ENCODE measurements at places on chromosomes 11 and 22.
A peak's percentile ranks its signal among the peaks of the same experiment; 100 is the strongest.

DNA sequence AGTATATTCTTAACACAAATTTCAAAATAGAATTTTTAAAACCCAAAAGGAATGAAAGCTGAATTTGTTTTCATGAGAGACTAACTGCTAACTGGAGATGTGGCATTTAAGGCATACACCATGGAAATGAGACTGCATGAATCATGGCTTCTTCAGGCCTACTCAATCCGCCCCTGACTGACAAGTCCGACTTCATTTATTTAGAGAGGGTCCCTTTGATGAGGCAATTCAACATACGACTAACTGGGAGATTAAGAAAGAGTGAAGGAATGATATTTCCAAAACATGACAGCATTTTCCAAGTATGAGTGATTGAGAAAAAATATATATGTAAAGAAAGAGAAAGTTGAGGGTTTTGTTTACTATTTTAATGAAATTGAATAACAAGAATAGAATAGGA lies 720.1 kb downstream of the DLG2 start:
- DNase-seq: no peak

DNA sequence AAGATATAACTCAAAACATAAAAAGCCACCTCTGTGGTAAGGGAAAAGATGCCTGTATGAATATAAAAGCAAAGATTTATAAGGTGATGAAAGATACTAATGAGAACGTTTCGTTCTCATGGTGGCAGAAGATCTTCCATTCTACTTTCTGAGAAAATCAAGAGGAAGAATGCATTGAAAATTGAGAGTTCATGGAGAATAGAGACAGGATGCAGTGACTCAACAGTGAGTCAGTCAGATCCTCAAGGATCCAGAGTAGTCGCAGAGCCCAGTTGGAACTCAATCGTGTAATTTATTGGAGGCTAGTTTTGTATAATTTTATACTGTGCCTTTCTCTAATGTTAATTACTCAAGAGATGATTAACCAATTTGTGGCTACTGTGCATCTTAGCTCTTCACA lies 73.3 kb downstream of the ENTHD1 start:
- DNase-seq: no peak

DNA sequence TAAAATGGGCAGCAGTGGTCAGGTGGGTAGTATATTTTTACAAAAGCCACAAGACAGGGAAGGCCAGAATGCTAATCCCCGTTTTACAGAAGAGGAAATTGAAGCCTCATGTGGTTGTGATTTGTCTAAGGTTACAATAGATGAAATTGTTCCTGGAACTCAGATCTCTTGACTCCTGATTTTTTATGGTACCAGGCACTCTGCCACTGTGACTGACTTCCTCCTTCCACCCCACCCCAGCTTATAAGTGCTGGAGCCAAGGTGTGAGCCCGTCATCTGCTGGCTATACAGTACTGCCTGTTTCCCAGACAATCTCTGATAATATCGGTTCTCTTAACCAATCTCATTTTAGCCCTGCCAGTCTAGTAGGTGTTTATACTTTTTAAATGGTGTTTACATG lies 1.9 kb downstream of the SLC5A1 start:
- DNase-seq: peak; percentile 9

- no peak for DNase-seq
Measured at GRCh38 chr11:97107604-97108003, 717.8 kb downstream of the JRKL start.

- DNase-seq: no peak
Measured at GRCh38 chr11:129943036-129943435, 47.7 kb upstream of the NFRKB start.

GRCh38 chr22:49163258-49163959 lies 664.3 kb downstream of the BRD1 start:
- no peak for DNase-seq

- DNase-seq: no peak
Measured at GRCh38 chr11:124551189-124551588, 7.7 kb upstream of the OR8B12 start.

DNA sequence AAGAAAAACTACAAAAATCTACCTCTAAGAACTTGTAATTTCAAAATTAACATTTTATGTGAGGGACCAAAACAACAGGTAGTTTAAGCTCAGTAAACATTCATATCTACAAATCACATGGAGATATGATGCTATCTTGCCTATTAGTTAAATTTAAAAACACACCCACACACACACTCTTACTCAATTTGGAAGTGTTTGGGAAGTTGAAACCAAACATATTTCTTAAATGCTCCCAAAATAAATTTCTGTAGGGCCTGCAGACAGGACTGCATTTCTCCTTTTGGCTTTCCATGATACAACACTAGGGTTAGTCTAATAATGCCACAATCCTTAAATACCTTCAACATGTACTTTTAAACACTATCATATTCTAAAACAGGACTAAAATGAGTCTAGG lies 7.0 kb downstream of the PITPNB start:
- DNase-seq: no peak

GRCh38 chr11:84437071-84437980 lies 1151.2 kb upstream of the CCDC90B start:
- no peak for DNase-seq

DNA sequence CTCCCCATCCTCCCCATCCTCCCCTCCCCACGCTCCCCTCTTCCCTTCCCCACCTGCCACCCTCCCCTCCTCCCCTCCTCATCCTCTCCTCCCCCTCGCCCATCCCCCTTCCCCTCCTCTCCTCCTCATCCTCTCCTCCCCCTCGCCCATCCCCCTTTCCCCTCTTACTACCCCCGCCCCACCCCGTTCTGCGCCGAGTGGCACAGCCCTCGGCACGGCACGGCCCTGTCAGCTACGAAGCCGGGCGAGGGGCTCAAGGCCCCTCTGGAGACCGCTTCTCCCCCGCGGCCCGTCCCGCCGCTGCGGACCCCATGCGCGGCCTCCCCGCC lies 449.9 kb downstream of the OPCML start:
- no peak for DNase-seq

DNA sequence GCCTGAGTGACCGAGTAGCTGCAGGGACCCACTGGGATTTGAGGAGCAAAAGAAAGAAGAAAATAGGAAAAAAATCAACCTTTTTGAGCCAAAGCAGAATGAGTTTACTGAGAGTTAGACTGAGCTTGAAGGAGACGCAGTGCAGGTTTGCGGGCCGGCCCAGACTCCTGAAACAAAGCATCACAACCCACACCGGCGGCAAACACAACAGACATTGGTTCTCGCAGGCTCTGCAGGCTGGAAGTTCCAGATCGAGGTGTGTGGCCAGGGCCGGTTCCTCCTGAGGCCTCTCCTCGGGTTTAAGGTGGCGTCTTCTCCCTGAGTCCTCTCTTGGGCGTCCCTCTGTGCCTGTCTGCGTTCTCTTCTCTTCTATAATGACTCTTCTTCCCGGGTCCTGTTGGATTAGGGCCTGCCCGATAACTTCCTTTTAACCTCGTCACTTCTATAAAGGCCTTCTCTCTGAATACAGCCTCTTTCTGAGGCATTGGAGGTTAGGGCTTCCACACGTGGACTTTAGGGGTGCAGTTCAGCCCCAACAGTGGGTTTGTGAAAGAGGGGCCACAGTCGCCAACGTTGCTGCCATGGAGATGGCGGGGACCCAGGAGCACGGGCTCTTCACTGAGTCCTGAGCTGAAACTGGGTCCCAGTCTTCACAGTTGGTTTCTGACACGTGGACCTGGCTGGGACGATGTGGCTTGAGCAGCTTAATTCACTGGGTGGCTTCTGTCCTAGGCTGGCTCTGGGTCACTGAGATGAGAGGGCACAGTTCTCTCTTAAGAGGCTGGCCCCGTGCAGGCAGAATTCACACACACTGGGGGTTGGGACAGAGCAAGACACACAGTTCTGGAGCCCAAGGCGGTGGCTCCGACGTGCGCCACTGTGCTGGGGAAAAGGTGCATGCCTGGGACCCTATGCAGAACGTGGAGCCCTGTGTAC lies 1047.7 kb downstream of the BRD1 start:
- DNase-seq: no peak

DNA sequence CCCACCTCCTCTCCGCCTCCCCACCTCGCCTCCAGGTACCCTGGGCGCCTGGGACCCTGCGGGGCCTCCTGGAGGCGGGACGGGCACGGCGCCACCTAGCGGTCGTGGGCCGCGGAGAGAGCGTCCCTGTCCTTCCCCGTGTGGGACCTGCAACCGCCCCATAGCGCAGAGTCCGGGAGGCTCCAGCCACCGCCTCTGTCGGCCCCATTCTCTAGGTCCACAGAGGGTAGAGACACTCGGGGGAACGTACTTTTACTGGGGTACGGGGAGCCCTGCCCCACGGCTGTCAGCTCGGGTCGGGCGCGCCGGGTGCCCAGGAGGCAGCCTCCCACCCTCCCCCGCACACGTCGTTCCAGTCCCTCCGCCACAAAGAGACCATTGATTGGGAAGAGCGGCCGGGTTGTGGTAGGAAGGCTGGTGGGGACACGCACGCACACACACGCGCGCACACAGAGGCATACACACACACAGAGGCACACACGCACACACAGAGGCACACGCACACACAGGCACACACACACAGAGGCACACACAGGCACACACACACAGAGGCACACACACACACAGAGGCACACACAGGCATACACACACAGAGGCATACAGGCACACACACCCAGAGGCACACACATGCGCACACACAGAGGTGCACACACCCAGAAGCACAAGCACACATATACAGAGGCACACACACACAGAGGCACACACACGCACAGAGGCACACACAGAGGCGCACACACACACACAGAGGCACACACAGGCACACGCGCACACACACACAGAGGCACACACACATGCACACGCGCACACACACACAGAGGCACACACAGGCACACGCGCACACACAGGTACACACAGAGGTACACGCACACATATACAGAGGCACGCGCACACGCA lies 12.6 kb upstream of the NECTIN1 start:
- DNase-seq: no peak

DNA sequence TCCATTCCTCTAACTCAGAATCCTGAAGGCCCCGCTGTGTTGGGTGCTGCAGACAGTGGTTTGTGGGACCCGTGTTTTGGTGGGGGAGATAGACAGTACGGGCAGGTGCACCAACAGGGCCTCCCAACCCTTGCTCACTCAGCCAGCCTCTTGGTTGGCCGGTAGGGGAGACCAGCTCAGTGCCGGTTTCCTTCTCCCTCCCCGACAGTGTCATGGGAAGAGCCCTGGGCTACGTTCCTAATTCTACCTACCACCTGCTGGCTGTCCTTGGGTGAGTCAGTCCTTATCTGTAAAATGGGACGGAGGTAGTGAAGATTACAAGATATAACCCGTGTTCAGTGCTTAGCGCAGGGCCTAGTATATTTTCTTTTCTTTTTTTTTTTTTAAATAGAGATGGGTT lies 5.9 kb downstream of the TMEM134 start:
- no peak for DNase-seq

DNA sequence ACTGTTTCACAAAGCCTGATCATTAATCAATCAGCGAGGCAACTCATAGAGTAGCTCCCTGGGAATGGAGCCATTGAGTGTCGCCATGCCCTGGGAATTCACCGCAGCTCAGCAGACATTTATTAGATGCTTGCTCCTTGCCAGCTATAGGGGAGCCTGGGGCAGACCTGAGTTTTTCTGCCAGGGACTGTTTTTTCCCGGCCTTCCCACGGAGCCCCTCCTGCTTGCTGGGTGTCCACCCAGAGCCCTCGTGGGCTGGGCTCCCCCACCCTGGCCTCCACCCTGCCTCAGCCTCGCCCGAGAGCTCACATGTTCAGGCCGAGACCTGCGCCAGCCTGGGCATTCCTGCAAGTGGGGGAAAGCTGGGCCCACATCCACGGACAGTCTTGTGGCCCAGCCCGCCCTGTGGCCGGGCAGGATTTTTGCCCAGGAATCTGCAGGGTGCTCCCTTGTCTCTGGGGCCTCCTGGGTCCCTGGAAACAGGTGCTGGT lies 64.9 kb downstream of the SMIM38 start:
- no peak for DNase-seq

- DNase-seq: no peak
Measured at GRCh38 chr22:44186121-44186510, 5.4 kb downstream of the PARVG start.

GRCh38 chr11:2825261-2825888 lies 60.2 kb downstream of the CDKN1C start:
- DNase-seq: peak; percentile 54

- DNase-seq: no peak
Measured at GRCh38 chr11:14881576-14882193, 10.3 kb downstream of the CYP2R1 start.

GRCh38 chr22:23384923-23385677 lies 195.0 kb downstream of the IGLL1 start:
- no peak for DNase-seq

DNA sequence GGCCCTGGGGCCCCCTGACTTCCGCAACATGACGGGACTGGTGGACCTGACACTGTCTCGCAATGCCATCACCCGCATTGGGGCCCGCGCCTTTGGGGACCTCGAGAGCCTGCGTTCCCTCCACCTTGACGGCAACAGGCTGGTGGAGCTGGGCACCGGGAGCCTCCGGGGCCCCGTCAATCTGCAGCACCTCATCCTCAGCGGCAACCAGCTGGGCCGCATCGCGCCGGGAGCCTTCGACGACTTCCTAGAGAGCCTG lies 992 bp downstream of the LRFN4 start:
- no peak for DNase-seq

DNA sequence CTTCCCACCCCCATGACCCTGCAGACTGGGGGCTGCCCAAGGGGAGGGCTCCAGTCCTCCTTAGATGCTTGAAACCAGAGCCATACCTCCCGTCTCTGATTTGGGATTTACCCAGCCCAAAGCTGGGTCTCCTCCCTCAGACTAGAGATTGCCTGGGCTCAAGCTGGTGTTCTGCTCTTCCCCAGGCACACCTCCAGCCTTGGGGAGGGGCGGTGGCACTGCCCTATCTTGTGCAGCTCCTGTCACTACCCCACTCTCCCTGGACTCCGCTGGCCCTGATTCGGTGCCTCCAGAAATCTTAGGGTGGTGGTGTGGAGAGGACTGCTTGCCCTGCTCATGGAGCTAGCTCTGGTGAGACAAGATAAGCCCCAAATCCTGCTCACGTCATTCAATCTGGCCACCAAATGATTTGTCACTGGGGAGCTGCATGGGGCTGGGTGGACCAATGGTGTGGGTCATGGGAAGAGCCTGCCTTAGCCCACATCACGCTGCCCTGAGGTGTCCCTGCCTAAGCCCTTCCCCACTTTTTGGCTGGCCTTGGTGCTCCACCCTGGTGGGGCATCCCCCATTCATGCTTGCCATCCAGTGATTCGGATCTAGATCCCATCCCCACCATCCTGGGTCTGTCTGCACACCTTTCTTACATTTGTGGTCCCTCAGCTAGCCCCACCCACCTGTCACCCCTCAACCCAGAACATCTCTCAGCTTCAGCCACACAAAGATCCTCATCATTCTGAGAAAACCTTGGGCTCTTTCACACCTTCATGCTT lies 87.7 kb downstream of the PDE2A start:
- DNase-seq: no peak

- no peak for DNase-seq
Measured at GRCh38 chr11:129434641-129435498, 59.2 kb downstream of the BARX2 start.
